Bronchial epithelial cell (primary cell): ENCODE measurements at places on chromosomes 1 and 21. TPM values are rescaled to one million over a fixed set of nuclear protein-coding genes. Genes with fewer than 3 reads are reported as not detected.

DNA sequence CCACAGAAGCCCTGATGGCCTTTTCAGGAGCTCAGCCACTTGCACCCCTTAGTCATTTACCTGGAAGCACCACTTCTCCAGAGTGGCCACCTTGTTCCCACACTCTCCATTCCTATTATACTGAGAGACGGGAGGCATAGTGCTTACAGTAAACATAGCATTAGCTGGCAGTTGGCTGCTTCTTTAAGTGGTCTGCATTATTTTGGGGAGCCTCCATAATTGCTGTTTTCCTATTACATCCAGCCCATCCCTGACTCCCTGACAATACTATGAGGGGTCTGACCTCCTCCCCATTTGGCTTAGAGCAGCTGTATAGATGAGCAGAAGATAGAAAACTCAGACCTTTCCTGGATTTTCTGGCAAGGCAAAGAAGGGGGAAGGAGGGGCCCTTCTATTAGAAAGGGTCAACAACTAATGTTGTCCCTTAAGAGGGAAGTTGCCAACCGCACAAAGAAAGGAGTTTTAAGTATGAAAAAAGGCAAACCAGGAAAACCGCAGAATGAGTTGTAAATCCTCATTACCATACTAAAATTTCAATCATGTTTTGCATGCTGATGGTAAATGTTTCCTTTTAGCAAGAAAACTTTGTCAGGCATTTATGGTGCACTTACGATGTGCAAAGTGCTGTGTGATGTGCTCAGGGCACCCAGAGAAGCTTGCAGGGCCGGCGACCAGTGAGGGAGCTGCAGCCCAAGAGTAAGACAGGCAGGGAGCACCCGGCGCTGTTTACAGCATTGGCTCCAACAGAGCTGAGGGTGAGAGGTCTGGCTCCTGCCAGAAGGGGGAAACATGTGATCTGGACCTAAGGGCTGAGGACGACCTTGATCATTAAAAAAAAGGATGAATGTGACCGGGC, 167.3 kb downstream of the ZZZ3 start:
- DNase-seq = no peak

DNA sequence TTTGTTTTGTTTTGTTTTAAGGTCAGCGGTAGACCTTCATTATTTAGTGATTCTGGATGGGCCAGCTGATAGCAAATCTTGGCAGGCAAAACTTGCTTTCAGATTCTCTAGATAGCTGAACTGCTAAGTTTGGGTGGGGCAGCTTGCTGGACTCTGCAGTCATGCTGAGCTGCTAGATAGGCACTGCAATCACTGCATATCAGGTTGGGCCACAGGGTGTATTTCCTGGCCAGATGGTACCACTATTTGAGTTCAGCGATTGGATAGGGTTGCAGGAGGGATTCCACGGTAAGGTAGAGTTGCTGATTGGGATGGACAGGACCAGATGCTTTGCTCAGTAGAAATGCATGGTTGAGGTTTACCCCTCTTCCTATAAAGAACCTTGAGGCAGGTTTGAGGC, 579.3 kb upstream of the ADGRL4 start:
- no peak for DNase-seq

GRCh38 chr1:118947003-118947765, 41.0 kb downstream of the TBX15 start:
- peak; percentile 8 for DNase-seq

GRCh38 chr1:226644541-226645176, 94.4 kb downstream of the ITPKB start:
- no peak for DNase-seq

DNA sequence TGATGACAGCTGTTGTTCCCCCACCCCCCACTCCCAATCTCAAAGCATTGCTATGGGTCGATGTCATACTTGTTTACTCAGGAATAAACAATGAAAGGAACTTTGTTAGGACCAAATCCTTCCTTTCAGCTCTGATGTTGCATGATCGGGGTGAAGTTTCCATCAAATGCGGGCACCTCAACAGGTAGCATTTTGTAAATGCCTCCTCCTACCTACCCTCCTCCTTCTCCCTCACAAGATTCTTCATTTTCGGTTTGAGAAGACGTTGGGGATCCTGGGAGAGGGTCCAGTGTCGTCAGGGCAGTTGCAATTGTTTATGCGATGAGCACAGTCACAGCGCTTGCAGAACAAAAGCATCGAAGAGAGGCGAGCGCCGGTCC, 758 bp upstream of the HUNK start:
- DNase-seq = no peak

DNA sequence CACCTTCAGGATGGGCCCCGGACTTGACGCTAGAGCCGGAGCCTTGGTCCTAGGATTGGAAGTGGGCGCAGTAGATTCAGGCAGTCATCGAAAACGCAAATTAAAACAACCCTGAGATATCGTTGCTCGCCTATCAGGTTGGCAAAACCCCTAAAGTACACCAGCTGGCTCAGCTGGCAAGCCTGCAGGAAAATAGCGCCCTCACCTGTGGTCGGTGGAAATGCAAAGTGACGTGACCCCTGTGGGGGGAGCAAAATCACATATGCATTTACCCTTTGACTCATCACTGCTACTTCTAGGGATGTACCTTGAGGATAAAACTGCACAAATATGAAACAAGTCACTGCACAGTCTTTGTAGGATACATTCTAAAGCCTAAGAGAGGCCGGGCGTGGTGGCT, 170.3 kb upstream of the TMEM51 start:
- DNase-seq = no peak

DNA sequence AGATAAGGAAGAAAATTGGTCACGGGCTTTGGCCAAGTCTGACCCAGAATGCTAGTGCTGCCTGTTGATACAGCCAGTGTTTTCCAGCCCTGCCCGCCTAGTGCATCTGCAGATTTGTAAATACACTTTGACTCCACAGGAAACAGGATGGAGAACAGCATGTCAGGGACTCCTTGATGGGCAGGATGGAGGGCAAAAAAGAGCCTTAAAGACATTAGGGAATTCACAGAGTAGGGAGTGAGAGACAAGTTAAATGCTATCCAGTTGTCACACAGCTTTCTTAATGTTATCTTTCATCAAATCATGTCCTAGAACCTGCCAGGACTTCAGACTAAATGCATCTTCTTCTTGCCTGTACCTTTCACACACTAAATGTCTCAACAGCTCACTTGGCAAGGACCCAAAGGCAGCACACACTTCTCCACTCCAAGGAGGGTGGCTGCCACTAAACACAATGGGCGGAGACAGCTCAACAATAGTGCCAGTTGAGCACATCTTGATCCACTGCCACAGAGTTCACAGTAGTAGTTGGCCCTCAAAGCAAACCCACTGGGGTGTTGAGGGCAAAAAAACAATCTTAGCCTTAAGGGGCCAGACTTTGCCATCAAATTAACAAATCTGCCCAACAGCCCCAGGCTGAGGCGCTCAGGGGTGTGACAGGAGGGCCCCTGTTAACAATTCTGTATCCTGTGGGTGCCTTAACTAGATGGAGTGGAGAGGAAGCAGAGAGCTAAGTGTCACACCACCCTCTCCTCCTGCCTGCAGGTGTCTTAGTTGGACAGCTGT, 2.7 kb downstream of the HIVEP3 start:
- DNase-seq = no peak

TSEN15 gene
- 52.4 and 65.0 TPM in 2 replicates for total RNA-seq
